ENCODE measurements at places on chromosomes 7 and 10.

DNA sequence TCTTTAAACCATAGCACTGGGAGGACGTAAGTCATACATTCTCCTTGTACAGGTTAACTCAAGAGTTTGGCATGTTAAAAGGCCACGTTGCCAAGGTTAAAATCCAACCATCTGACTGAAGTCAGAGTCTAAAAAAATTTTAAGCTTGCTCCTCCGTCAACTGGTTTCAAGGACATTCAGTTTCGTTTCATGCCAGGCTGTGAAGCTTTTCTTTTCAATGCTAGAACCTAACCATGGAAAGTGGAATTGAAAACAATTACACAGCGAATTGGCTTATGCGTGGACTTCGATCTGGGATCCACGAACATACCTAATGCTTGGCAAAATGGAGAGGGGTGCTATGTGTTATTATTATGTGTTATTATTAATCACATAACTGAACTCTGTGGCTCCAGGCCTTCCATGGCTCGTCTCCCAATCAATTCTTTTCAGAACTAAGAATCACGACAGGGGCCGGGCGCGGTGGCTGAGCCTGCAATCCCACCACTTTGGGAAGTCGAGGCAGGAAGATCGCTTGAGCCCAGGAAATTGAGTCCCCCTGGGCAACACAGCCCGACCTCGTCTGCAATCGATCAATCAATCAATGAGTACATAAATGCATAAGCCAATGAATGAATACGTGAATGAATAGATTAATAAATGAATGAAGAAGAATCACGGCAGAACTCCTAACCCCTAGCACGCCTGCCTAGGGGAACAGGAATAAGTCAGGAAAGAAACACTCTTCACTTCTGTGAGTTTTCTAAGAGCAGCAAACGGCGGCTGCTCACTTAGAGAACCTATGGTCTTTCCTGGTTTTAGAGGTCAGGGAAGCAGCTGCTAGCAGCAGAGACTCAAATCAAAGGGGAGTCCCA, 733 bp upstream of the ARL5B start:
- no peak for DNase-seq

GRCh38 chr7:150787321-150788281, 12.6 kb downstream of the TMEM176B start:
- DNase-seq = no peak

DNA sequence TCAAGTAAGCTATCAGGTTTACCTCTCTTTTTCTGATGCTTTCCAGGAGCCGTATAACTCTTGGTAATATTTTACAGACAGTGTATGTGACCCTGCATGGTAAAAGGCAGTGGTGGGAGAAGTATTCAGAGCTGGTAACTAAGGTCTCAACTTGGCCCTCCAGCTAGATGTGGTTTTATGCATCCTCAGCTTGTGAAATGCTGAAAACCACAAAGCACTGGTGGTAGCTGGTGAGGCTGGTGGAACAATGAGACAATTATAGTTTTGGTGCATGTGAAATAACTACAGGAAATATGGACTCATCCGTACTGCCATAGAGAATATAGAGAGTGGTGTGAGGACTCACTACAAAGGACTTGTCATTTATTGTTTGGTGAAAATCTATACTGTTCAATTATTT, 383.0 kb upstream of the PCDH15 start:
- DNase-seq = no peak

- DNase-seq = no peak
Measured at GRCh38 chr7:71419546-71420337, 287.8 kb downstream of the GALNT17 start.

- DNase-seq = no peak
Measured at GRCh38 chr10:130766071-130766470, 545.5 kb downstream of the TCERG1L start.
